ENCODE measurements at places on chromosomes 6 and 20. TPM values are rescaled to one million over a fixed set of nuclear protein-coding genes. Genes with fewer than 3 reads are reported as not detected.

DNA sequence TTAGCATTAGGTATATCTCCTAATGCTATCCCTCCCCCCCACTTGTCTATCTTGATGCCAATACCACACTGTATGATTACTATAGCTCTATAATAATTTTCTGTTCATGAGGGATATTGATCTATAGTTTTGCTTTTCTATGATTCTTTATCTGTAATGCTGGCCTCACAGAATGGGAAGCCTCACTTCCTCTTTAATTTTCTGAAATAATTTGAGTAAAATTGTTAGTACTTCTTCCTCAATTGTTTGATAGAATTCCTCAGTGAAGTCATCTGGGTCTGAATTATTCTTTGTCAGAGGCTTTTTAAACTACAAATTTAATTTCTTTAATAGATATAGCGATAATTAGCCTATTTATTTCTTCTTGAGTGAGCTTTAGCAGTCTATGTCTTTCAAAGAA is 31.2 kb downstream of the SIRPD start:
- DNase-seq: no peak

DNA sequence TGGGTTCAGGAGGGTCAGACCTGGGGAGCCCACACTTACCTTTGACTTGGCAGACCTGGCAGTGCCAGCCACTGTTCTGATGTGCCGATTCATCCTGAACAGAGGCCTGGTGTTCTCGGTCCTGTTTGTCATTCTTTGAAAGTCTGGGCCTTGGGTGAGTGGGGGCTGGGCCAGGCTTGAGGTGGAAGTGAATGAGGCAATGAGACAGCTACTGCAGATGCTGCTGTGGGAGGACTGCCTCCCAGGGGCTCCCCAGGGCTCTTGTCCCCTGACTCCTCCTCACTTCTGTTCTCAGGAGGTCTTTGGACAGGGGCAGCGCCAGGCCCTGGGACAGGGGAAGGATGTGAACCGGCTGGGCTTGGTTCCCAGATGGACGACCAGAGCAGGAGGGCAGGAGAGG is 5.6 kb upstream of the TREML4 start:
- no peak for DNase-seq

Gene BPIFA1
- not detected for total RNA-seq

GRCh38 chr20:49544535-49544934 is 23.4 kb downstream of the PTGIS start:
- no peak for DNase-seq

- DNase-seq: no peak
These were observed 1025.4 kb downstream of the EYS start for GRCh38 chr6:64681416-64682160.

- no peak for DNase-seq
These were observed 20.4 kb upstream of the DTNBP1 start for GRCh38 chr6:15682965-15683822.

Gene OR2H2
- total RNA-seq: not detected

DNA sequence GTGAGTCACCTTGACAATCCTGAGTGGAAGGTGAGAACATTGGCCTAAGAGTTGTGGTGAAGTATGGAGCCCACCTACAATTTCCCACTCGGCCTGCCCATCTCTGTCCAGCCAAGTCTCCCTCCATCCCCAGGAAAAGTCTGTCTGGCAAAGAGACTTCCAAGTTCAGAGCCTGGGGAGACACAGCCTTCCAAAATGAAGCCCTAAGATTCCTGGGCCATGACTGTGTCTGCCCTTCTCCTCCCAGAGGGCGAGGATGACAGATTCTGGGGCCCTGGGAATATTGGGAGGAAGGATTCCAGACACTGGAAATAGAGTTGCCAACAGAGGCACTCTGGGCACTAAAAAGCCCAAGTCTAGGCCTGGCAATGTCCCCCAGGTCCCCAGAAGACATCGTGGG is 176.8 kb downstream of the NFATC2 start:
- DNase-seq: no peak

DNA sequence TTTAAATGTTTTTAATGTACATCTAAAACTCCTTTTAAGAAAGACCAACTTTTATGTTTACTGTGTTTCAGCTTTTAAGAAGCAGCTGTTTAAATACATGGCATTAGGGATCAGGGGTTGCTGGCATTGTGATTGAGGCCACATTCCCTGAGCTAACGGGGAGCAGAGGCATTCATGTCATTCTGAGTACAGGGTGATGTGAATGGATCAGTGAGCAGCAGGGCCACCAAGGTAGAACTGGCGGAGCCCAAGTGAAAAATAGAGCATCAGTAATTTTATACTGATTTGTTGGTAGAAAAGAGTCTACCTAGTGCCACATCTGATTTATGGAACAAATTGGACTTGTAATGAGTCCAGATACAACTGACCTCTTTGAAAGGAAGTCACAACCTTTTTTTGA is 467.3 kb downstream of the ADGRB3 start:
- DNase-seq: no peak

Gene TCP11
- total RNA-seq: not detected

Gene POU5F1
- not detected for total RNA-seq

DNA sequence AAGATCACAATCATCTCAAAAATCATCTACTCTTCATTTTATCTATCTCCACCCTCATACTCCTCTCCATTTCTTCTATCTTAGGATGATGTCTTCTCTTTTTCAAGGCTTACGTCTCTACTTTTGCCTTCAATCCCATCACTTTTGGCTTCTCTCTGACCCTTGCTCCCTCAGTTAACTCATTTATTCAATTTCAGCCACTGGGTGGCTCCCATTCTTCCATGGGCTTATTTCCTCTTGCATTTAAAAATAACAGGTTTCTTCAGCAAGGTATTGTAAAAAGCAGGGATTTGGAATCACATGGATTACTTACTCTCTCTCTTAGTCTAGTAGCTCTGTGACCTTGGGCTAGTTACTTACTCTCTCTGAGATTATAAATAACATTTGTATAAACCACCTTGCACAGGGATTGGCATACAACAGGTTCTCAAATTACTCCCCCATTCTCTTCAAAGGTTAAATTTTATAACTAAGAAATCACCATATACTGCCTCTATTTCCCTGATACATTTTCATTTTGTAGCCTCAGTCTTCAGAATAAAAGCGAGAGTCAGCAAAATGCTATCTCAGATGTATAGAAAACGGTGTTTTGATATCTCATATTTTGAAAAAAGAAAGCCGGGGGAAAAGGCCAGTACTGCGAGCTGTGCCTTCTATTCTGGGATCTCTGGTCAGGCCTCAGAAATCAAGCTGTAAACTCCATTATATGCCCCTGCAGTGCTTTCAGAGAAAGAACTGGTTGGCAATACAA is 5.5 kb downstream of the ZSCAN12 start:
- no peak for DNase-seq

GRCh38 chr6:17869010-17869752 is 118.3 kb downstream of the KIF13A start:
- no peak for DNase-seq

DNA sequence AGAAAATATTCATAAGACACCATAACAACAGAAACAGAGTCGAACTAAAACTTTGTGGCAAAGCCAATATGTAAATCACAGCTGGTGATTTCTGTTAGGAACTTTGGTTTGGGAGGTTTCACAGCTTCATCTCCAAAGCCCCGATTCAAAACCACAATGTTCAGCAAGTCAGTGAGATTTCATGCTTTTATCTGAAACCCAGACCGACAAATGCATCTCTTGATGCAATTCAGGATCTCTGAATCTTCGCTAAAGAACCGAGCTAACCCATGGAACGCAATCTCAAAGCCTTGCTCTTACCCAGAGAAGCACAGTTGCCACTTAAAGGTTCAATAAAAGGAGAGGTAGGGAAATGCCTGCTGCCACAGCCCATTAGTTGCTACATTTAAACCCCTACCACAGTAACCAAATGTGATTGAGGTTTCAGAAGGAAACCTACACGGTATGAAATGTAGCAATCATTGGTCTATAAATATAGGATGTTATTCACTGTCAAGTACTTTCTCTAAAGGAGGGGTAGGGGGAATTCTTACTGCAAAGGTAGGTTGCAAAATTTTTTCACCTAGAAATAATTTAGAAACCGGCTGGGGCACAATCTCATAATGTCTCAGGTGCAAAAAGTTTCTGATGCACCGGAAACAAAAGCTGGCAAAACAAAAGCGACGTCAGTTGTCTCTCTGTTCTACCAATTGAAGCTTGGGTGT is 381.0 kb upstream of the ARID1B start:
- peak; percentile 9 for DNase-seq

Gene TMEM217
- 4.9 TPM for total RNA-seq

GRCh38 chr20:830011-830521 is 3.4 kb upstream of the FAM110A start:
- no peak for DNase-seq

Gene KCNQ5
- total RNA-seq: 15.8 TPM

GRCh38 chr6:24874128-24874527 is 61.6 kb downstream of the RIPOR2 start:
- no peak for DNase-seq

DNA sequence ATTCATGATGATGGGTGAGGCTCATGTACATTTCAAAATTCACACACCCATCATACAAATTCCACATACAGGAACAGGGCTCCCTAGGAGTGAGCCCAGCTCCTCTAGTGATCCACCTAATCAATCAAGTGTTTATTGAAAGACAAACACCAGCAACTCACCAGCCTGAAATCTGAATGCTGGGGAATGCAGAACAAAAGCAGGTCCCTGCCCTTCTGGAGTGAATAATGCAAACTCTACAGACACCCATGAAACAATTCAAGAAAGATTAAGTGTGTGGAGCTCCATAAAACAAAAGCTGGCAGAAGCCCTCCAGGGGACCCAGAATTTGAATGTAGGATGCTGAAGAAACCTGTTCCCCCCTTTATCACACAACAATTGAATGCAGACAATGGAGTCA is 396.7 kb upstream of the JARID2 start:
- DNase-seq: no peak

DNA sequence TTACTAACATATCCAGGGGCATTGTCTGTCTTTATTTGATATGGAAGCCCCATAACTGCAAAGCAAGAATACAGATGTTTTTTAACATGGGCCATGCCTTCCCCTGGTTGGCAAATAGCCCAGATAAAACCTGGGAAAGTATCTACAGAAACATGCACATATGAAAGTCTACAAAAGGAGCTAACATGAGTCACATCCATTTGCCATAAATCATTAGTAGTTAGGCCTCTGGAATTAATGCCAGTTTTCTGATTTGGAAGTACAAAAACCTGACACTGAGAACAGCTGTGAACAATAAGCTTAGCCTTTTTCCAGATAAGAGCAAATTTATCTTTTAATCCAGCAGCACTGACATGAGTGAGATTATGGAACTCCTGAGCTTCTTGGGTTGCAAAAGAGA is 418.0 kb upstream of the IMPG1 start:
- no peak for DNase-seq

Gene OTOR
- total RNA-seq: not detected

DNA sequence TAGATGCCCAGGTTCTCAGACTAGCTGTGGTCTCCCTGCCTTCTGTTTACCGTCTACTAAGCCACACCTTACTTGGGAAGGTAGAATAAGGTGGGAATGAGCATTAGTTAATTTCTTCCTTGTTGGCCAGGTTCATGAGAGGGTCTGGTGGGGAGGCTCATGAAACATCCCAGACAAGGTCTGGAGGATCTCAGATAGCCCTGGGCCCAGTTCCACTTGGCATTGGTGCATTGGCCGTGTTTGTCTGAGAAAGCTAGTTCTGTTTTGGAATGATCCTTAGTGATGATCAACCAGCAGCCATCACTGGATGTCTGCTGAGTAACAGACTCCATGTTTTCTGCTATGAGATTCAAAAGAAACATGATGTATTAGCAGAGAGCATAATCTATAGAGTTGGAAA is 155.1 kb downstream of the SLC24A3 start:
- DNase-seq: no peak

DNA sequence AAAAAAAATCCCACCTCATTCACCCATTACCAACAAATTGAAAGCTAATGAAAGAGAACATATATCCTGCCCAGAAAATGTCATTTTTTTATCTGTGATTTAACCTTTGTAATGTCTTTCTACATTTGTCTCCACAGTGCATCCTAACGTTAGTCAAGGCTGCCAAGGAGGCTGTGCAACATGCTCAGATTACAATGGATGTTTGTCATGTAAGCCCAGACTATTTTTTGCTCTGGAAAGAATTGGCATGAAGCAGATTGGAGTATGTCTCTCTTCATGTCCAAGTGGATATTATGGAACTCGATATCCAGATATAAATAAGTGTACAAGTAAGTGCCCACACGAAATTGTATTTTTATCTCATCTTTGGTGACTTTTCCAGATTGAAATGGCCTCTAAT is 30.0 kb downstream of the RSPO3 start:
- DNase-seq: no peak

Gene CALHM6
- total RNA-seq: 7.4 TPM

Gene CST7
- 41.5 TPM for total RNA-seq

DNA sequence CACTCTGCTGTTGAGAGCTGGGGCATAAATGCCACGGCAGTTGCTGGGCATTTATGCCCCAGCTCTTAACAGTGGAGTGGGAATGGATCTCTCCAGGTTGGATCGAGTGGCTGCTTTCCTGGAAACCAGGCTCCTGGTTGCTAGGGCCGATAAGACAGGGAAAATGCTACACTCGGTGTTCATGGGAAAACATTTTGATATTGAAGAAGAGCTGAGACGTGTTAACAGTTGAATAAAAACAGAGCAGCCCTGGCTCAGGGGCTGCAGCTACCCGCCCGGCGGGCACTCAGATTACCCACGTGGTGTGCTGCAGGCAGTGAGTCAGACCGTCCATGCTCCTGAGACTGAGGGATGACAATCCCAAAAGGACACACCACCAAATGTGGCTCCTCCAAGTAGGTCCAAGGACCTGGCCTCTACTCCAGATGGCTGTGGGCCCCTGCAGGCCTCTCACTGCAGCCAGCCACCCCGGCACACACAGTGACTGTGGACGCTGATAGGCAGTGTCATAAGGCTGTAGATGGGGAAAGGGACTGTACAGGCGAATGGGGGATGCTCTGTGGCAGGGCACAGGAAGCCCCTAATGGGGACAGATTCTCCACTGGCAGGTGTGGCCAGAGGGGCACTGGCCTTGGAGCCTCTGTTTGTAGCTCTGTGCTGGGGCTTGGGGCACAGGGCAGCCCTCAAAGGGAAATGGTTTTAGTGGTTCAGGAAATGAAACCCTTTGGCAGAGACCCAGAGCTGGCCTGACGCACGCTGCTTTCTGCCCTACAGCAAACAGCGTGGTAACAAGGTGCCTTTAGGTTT is 237.8 kb downstream of the LY86 start:
- no peak for DNase-seq

DNA sequence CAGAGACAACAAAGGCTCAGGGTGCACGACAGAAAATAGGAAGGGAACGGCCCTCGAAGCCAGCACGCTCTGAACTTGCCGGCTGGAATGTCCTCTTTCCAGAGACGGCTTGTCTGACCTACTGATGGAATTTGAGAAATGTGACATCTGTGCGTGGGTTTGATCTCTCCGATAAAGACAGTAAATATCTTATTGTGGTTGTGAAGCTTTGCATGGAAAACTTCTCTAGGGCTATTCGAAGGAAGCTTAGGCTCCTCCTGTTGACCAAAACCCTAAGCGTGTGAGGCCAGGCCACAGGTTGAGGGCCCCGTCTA is 247.3 kb downstream of the ZNF217 start:
- DNase-seq: no peak

Data from activated naive CD8-positive, alpha-beta T cell treated with anti-CD3 and anti-CD28 coated beads for 36 hours (primary cell).